ENCODE measurements at places on chromosomes 11 and 22. TPM values are rescaled to one million over a fixed set of nuclear protein-coding genes. Genes with fewer than 3 reads are reported as not detected.
A peak's percentile ranks its signal among the peaks of the same experiment; 100 is the strongest.

GRCh38 chr11:86291466-86292262, 10.4 kb upstream of the HIKESHI start:
- no peak for DNase-seq

DNA sequence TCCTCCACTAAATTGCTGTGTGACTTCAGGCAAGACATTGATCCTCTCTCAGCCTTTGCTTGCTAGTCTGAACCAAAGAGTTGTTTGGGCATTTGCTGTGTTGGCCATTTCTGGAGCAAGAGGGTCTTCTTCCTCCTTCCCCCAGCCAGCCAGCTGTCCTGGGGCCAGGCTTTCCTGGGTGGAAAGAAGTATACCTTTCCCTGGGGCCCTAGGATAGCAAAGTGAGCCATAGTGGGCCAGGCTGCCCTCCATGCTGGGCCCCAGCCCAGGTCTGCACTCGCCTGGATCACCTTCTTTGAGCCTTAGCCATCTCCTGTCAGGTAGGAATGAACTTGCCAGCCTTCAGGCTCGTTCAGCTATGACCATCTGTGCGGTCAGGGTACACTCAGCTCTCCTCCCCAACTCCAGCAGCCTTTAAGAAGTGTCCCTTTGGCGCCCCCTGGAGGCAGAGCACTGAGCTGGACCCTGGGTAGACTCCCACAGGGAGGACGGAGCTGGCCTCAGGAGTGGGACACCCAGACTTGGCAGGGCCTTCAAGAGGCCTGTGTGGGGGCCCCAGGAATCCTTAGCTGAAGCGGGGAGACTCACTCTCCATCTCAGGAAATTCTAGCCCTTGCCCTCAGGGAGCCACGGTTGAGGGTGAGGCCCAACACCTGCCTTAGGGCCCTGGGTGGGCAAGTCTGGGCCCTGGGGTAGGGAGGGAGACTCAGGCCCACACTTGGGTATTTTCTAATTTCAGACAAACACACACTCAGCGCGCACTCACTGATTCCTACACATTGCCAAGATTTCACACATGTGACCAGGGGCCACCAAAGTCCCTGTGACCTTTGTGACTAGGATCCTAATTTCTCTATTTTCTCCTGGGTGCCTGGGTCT, 35.6 kb upstream of the TPBGL start:
- DNase-seq: no peak

- DNase-seq: no peak
Measured at GRCh38 chr11:74534216-74534945, 40.9 kb upstream of the LIPT2 start.

- no peak for DNase-seq
Measured at GRCh38 chr11:130706572-130706971, 209.7 kb downstream of the SNX19 start.

- no peak for DNase-seq
Measured at GRCh38 chr11:108525161-108525560, 27.0 kb upstream of the POGLUT3 start.

GRCh38 chr11:78318321-78319114, 99.1 kb downstream of the GAB2 start:
- no peak for DNase-seq

DNA sequence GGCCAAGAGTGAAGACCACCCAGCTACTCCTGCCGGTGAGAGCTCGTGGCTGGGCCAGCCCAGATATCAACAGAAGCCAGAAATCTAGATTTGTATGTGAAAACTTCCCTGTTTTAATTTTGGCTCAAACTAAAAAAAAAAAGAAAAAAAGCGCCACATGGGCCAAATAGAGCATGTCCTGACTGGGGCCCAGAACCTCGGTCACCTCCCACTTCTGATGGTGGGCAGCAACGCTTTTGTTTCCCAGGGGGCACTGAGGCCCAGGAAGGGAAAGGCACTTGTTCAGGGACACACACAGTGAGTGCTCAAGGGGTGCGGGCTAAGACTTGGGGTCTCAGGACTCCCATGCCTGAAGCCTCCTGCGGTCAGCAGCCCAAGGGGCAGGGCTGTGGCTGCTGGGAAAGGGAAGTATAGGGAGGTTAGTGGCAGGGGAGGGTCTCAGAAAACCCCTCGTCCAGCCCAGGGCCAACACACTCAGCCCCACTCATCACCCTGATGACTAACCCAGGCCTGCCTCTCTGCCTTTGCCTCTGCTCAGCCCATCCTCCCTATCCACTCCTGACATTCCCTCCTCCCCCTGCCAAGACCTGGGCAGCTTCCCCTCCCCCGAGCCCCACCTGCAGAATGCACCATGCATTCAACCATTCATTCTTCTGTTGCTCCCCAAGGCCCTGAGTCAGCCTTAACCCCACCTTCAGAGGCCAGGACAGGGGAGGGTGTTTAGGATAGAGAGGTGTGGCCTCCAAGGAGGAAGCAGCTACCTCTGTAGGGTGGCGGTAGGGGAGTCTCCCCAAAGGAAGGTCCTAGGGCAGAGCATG, 30.0 kb upstream of the TCF20 start:
- no peak for DNase-seq

DNA sequence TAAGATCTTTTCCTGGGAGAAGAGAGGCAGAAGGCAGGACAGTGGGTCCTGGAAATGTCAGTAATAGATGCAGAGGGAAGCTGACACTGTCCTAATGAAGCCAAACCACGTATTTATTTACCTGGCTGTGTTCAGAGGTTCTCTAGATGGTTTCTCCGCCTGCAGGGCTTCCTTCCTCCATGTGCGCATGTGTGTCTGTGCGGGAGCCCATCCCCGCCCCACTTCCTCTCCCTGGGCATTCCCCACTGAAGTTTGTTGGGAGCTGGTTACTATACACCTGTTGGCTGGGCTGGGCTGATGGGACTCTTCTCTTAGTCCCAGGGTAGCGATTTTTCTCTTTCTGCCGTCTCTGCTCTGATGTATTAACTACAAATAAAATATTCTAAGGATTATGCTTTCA, 204.9 kb upstream of the TBCEL start:
- no peak for DNase-seq

DNA sequence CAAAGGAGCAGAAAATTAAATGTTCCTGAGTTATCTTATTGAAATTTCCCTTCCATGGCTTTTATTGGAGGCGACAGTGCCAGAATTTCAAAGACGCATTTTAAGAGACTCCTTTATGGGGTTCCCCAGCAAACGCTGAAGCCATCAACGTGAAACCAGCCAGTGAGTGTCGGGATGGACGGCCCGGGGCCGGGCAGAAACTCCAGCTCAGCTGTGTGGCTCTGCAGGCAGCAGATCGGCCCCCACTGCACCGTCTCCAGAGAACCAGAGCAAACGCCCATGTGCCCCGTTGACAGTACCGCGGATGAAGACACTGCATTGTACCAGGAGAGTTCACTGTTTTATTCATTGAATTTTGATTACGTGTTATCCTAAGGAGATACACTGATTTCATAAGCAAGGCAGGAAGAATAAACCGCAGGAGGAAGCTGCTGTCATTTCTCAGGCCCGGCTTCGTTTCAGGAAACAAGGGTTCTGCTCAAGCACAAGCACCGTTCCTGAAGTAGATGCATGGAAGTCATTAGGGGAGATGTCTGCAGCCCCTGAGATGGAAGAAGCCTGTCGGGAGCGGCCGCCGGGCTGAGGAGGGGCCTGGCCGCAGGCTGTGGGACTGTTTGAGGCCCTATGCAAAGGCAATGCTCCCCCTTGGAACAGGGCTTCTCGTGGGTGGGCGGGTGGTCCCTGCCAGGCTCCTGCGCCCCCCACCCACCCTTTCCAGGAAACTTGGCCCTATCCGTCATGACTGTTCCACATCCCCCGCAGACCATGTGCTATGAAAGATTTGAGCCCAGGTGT, 639.7 kb downstream of the TBC1D22A start:
- no peak for DNase-seq

- DNase-seq: no peak
Measured at GRCh38 chr22:20242393-20243175, 25.5 kb downstream of the RTN4R start.

- DNase-seq: no peak
Measured at GRCh38 chr22:35984183-35985175, 44.1 kb downstream of the RBFOX2 start.

- DNase-seq: no peak
Measured at GRCh38 chr11:70319396-70320076, 49.0 kb downstream of the PPFIA1 start.

GRCh38 chr11:61749591-61750217, 2.7 kb upstream of the MYRF start:
- no peak for DNase-seq

DNA sequence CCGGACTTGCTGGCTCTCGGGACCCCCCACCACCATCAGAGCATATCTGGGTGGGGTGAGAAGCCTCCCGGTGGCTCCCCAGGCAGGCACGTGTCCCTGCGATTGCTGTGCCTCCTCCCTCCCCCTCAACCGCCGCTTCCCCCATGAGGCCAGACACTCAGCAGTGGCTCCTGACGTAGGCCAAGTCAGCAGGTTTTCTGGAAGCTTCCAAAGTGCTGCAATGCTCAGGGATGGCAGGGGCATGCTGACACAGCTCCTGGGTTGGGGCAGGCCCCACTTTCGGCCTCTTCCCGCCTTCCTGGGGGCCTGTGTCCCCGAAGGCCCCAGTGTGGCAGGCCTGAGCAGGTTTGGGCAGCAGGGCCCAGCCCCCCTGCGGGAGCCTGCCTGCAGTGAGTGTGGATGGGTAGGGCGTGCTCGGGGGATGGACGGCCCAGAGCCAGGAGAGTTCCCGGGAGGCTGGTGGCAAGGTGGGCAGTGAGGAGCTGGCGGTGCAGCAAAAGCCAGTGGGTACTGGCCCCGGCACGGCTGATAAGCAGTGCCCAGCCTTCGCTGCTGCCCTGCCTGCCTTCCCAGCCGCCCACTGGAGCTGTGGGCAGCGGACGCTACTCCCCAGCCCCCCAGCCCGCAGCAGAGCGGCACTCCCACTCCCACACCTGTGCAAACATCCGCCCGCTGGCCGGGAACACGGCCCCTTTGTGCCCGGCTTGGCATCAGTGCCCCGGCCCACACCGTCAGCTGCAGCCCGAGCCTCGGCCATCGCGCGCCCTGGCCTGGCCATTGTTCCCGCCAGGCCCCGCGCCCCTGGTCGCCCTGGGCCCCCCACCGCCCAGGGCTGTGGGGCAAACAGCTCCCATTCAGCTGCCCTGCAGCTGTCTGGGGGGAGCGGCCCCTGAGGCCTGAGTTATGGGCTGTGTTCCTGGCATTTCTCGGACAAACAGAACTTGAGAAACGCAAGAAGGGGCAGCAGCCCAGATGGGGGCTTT, 125.0 kb downstream of the KCNQ1OT1 start:
- peak; percentile 82 for DNase-seq

GRCh38 chr22:28143961-28144745, 225.1 kb upstream of the PITPNB start:
- DNase-seq: no peak

The LYVE1 gene
- 352 TPM for total RNA-seq

The SESN3 gene
- total RNA-seq: 19.5 TPM

The OR10A3 gene
- total RNA-seq: not detected

The MADD gene
- total RNA-seq: 35.7 TPM

The SCUBE2 gene
- 29.2 TPM for total RNA-seq

The OR4P4 gene
- not detected for total RNA-seq

The KCNJ1 gene
- total RNA-seq: not detected

The SCGB1D2 gene
- not detected for total RNA-seq

The TSGA10IP gene
- not detected for total RNA-seq

The NKAPD1 gene
- 13.6 TPM for total RNA-seq

The PLA2G3 gene
- not detected for total RNA-seq

The ZP1 gene
- 1.4 TPM for total RNA-seq

All from mesenteric fat pad (tissue), 1 donor.